ENCODE measurements at places on chromosomes 11 and 22.
A peak's percentile ranks its signal among the peaks of the same experiment; 100 is the strongest.

DNA sequence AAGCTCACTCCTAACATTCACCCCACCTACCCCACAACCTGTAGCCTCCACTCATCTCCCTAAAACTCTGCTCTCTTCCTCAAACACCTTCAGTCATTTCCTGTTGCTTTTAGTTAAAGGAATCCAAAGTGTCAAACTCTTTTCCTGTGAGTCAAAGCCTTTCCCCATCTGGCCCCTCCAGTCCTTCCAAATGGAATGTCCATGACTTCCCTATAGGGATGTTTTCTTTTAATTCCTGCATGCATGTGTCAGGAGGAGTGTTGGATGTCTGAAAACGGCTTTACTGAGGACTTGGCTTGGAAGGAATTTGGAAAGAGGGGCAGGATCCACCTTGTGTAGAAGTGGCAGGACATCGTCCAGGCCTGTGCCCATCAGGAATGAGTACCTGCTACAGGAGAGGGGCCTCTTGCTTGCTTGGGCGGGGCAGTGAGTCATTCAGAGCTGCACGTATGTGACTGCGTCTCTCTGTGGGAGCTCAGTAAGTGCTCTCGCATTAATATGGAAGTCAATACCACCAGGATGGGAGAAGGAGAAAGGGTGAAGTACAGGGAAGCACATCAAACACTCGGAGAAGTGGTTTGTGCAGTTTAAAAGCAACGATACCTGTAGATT lies 491.9 kb downstream of the OPCML start:
- DNase-seq, result no peak

- DNase-seq, result no peak
These were observed 33.4 kb downstream of the TMEM123 start for GRCh38 chr11:102419181-102419580.

DNA sequence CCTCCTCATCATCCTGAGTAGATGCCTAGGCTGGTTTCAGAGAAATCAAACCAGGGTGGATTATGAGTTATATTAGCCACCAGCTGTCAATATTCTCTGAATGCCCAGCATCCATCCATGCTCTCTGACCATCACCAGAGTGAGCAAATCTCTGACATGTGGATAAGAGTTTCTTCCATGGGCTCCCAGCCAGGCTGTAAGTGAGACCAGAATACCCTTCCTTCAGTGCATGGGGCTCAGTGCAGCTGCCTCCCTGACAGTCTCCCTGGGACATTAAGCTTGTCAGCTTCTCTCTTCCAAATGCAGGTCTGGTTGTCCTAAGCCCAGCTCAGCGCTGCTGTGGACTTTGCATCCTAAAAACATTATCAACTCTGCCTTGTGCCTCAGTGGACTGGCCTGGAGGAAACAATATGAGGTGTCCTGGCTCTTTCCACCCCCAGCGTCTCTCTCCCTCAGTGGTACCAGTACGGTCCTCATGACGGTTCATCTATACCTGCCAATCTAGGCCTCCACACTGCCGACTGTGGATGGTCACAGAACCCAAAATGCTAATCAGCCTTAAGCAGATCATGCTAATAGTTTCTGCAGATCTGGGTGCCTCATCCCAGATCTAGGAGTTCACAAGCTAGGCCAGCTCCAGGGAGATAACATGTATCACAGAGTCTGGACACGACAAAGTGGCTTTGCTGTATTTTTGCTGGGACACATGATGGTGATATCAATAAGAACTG lies 41.6 kb upstream of the PRAME start:
- DNase-seq, result no peak

DNA sequence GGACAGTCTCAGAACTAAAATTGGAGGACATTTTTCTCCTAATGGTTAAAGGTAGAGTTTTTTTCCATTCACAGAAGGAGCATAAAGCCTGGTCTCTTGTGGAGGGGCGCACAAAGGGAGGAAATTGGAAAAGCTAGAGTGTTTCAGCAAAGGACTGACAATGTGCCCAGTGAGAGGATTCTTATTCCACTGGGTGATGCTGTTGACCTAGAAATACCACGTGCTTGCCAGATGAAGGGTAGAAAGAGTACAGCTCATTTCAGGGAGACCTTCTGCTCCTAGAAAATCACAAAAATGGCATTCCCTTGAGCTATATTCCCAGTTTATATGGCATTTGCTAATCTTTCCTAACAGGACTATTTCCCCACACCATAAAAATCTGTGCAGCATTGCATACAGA lies 21.1 kb downstream of the MS4A6E start:
- DNase-seq, result no peak

DNA sequence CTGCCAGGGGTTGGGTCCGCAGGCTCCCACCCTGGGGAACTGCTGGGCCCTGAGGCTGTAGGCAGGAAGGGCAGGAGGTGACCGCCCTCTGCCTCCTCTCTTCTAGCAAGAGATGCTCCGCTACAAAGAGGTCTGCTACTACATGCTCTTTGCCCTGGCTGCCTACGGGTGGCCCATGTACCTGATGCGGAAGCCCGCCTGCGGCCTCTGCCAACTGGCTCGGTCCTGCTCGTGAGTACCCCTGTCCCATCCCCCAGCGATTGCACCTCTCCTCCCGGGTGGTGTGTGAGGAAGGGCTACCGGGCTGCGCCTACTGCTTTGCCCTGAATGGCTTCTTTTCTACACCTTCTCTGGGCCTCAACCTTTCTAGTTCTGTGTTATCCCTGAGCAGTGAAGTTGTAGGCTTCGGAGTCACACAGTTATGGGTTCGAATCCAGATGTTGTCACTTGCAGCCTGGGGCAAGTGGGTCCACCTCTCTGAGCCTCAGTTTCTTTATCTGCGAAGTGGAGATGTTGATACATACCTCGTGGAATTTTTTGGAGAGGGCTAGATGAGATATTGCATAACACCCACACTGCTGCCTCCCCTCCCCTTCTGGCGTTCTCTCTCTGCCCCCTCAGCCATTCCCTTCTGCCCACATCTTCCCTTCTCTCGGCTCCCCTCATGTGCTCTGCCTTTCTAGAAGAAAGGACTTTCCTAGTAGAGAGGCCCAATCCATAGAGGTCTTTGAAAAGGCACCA lies 21.1 kb upstream of the MYRF start:
- DNase-seq, result no peak

DNA sequence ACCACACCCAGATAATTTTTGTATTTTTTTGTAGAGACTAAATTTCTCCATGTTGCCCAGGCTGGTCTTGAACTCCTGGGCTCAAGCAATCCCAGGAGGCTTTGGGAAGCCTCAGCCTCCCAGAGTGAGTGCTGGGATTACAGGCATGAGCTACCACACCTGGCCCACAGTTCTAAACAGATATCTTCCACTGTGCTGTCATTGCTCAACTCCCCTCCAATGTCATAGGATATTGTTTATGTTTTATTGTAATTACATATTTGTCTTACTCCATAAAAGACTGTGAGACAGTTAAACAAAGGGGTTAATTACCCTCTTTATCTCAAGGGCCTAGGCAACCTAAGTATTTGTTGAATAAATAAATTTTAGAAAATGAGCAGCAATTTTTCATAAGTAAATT lies 204.2 kb downstream of the GRM5 start:
- no peak for DNase-seq

GRCh38 chr22:49617264-49617663 lies 210.4 kb downstream of the BRD1 start:
- no peak for DNase-seq

GRCh38 chr11:113831314-113831713 lies 44.1 kb downstream of the USP28 start:
- DNase-seq, result peak; percentile 47

DNA sequence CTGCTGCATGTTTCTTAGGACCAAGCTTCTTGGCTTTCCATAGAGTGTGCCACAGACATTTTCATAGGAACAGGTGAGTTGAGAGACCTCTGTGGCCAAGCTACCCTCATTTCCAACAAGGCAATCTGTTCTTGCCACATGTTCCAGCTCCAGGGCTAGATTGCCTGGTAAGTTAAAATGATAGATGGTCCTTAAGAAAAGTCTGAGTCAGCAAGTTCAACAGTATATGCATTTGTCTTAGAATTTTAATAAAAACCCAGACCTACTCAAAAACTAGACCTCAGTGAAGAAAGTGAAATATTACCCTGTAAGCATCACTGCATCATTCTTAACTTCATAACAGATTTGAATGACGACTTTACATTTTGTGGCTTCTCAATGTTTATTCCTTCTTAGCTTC lies 1123.6 kb downstream of the DLG2 start:
- DNase-seq, result no peak

DNA sequence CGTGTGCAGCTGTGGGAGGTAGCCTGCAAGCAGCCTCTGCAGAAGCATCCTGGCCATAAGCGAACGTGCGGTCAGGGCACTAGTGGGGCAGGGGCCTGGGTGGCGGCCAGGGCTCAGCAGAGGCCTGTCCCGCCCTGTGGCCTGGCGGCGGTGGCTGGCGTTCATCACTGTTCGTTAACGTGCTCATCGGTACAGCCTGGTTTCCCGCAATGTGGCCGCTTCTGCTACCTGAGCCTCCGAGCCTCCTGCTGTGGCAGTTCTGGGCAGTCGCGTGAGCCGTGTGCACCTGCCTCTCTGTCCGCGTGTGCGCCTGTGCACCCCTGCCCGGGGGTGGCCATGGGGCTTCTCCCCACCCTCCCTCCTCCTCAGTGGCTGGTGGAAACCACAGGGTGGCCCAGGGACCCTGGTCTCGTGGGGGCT lies 117.9 kb downstream of the KCNQ1OT1 start:
- no peak for DNase-seq

DNA sequence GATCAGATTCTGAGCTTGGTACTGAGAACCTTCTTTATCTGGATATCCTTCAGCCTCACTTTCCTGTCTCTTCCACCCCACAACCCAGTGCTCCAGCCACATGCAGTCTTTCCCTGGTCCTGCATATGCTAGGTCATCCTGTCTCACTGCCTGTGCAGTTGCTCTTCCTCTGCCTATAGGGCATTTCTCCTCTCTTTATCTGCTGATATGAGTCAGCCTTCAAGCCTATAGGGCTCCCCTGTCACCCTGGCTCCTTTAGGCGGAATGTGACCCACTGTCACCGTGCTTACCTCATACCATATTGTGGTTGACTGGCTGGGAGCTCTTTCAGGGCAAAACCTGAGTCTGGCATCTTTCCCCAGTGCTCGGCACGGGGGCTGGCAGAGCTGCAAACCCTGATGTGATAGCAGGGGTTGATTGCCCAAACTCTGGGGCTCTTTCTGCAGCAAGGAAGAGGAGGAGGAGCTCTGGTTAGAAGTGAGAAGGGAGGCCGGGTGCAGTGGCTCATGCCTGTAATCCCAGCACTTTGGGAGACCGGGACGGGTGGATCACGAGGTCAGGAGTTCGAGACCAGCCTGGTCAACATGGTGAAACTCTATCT lies 26.3 kb downstream of the MEI1 start:
- no peak for DNase-seq

DNA sequence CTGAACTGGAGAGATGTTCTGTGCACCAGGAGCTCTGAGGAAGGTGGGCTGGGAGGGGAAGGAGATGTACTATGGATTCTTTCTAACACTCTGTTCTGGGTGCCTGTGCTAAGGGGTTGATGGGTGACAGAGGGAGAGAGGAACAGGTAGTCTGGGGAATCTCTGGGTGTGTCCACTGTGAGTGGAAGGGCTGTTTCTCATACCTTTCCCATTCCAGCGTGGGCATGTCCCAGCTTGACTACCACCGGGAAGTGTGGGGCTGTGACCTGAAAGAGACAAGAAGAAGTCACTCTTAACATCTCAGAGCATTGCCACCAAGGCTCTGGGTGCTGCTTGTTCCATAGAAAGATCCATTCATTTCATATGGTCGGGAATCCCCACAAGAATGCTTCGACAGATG lies 121.9 kb downstream of the FBXO7 start:
- DNase-seq, result no peak

DNA sequence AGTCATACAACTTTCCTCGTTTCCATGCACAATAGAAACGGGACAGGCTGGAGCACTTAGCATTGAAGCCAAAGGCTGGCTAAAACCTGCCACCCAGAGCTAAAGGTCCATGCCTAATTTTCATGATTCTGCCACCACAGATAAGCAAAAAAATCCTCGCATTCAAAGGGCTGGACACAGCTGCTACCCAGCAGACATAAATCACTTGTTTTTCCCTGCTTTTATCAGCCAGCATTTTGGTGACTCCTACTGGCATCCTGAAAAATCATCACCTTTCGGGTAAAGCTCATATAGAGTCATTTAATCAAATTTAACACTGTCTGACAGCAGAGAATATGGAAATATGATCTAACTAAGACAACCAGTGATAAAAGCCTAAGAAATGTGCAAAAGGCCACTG lies 37.9 kb downstream of the ALG9 start:
- no peak for DNase-seq

DNA sequence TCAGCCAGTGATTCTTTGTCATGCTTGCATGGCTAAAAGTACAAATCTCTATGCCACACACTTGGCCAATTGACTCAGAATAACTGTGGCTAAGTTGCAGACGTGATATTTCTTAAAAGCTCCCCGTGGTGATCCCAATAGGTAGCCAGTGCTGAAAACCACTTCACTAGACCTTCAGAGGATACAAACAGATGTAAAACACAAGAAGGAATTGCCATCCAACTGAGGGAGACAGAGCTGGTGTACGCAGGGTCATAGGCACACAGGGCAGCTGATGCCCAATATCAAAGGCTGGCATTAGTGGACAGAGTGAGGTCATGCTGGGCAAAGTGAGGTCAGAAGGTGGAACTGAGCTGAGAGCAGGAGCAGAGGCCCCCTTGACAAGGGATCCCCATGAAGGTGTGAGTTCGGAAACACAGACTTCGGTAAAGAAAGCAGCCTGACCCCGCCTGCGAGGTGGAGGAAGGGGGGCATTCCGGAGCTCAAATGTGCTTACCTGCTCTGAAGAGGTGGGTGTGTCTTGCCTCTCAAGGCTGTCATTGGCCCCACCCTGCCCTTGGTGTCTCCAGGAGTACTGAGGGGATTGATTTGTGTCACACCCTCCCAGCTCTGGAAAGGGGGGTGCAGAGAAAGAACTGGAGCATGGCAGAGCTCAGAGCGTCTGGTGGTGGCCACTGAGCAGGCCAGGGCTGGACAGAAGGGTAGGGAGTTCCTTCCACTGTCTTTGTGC lies 344.9 kb upstream of the B3GAT1 start:
- DNase-seq, result peak; percentile 2

- no peak for DNase-seq
These were observed 65.2 kb downstream of the WNT7B start for GRCh38 chr22:45911601-45912271.

DNA sequence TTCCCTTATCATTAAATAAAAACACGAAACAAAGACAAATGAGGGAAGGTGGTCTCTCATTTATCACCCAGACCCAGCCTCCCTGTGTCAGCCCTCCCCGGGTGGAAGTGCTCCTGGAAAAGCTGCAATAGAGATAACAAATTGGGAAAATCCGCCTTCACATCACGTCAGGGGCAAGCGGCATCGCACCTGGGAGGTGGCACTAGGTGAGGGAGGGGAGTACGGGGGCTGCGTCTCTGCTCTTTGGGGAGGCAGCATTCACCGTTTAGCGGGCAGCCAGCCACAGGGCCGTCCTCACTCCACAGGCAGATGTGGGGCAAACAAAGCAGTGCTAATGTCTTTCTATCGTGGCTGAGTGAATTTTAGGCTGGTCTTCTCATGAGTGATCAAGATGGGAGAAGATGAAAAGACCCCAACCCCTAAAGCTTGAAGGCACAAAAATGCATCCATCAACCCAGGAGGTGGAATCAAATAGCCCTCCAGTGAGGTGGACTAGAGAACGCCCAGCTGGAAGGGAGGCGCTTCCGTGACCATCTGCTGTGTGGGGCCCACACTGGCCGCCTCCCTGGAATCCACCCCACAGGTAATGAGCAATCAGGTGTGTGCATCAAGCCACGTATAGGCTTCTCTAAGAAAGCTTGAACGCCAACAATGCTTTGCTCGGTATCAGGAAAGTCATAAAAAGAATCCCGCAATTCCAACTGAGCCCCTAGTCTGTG lies 629.5 kb downstream of the BRD1 start:
- no peak for DNase-seq
